Activated T-cell treated with anti-CD3 and anti-CD28 coated beads, Interleukin-2, amount 50 U/mL, for 24 hours (primary cell): ENCODE measurements at places on chromosomes 13 and 19.
A peak's percentile ranks its signal among the peaks of the same experiment; 100 is the strongest.

DNA sequence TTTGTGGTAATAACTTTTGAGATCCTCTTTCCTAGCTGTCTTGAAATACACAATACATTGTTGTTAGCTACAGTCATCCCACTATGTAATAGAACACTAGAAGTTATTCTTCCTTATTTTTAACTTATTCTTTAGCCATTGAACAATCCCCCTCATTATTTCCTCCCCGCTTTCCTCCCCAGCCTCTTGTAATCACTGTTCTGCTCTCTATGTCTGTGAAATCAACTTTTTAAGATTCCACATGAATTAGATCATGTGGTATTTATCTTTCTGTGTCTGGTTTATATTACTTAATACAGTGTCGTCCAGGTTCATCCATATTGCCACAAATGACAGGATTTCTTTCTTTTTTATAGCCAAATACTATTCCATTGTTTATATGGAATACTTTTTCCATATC is 72.9 kb downstream of the SLC10A2 start:
- no peak for DNase-seq
- H3K4me3 ChIP-seq = no peak overlapping the region
- H3K4me1 ChIP-seq = no peaks in the 10 kb centered on the region
- no peaks in the 10 kb centered on the region for H3K36me3 ChIP-seq
- no peak overlapping the region for H3K27ac ChIP-seq

DNA sequence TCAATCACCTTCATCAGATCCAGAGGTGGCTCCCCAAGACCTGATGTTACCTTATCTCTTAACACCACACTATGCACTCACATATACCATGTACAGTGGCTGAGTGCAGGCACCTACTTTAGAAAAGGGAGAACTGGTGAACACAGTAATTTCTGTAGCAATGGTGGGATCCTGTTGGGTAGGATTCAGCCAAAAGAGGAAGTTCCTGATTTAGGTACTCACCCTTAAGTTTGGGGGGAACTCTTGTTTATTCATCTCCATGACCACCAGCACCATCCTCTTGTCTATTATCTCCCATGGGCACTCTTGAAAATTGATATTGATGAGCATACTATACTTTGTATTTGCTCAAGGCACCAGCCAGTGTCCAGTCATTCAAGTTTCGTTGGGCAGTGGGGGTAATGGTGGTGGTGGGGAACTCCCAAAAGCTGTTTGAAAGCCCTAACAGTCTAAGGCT is 324.4 kb downstream of the LMO7 start:
- peaks cover 14% of the 10 kb centered on the region for H3K27me3 ChIP-seq
- no peak for DNase-seq
- H3K27ac ChIP-seq = no peak overlapping the region
- no peaks in the 10 kb centered on the region for H3K4me1 ChIP-seq
- H3K36me3 ChIP-seq = no peaks in the 10 kb centered on the region
- no peak overlapping the region for H3K4me3 ChIP-seq

- peak overlapping the region; percentile 91 for H3K4me3 ChIP-seq
- H3K27ac ChIP-seq = peak overlapping the region; percentile 91
- H3K4me1 ChIP-seq = peaks cover 73% of the 10 kb centered on the region
- peaks cover 70% of the 10 kb centered on the region for H3K36me3 ChIP-seq
- no peak for DNase-seq
These were observed 43.9 kb downstream of the ZNF506 start for GRCh38 chr19:19777692-19778091.

DNA sequence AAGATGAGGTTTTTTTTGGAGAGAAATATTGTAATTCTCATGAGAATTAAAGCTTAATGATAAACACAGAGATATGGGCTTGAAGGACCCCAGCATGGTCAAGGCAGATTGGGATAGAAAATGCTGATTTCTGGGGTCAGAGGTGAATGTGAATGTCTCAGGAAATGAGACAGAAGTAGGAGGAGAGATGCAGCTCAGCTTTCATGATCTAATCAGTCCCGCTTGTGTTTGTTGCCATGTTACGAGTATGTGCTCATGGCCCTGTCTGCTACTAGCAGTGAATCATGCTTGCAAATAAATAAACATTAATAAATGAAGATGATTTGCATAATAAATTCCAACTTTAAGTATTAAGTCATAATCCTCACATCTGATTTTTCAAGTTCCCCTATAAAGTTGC is 23.0 kb upstream of the NDFIP2 start:
- H3K4me3 ChIP-seq = no peak overlapping the region
- H3K27me3 ChIP-seq = no peaks in the 10 kb centered on the region
- no peak overlapping the region for H3K27ac ChIP-seq
- DNase-seq = no peak
- H3K4me1 ChIP-seq = peaks cover 56% of the 10 kb centered on the region

- no peaks in the 10 kb centered on the region for H3K36me3 ChIP-seq
- H3K4me1 ChIP-seq = peaks cover 5% of the 10 kb centered on the region
- H3K27me3 ChIP-seq = no peaks in the 10 kb centered on the region
- DNase-seq = no peak
These were observed 415.9 kb downstream of the SLITRK6 start for GRCh38 chr13:85383291-85383690.

DNA sequence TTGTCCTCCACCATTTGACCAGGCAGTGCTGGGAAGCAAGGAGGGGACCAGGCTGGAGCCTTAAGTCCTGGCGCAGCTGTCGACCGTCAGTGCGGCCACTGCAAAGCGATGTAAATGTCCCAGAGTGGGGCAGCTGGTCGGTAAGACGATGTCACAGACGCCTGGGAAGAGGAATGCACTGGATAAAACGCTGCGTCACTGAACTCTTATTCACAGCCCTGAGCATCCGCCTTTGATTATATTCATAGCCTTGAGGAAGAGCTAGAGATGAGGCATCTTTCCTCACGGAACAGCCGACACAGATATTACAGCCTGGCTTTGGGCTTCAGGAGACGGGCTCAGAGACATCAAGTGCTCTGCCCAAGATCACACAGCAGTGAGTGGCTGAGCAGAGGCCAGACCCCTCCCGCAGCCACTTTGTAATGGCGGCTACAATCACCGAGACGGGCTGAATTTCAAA is 17.6 kb upstream of the TUBGCP3 start:
- no peaks in the 10 kb centered on the region for H3K36me3 ChIP-seq
- no peak for DNase-seq
- H3K27ac ChIP-seq = no peak overlapping the region
- H3K4me1 ChIP-seq = peaks cover 11% of the 10 kb centered on the region

GRCh38 chr13:51758691-51759090 is 45.3 kb downstream of the DHRS12 start:
- DNase-seq = no peak
- H3K27ac ChIP-seq = no peak overlapping the region
- no peaks in the 10 kb centered on the region for H3K27me3 ChIP-seq
- peaks cover 20% of the 10 kb centered on the region for H3K4me1 ChIP-seq

GRCh38 chr19:23699521-23699860 is 12.5 kb upstream of the ZNF675 start:
- H3K4me3 ChIP-seq = no peak overlapping the region
- H3K36me3 ChIP-seq = peaks cover 2% of the 10 kb centered on the region
- no peak for DNase-seq
